Thyroid gland (tissue), 4 donors: ENCODE measurements at places on chromosomes 7 and 10.

GRCh38 chr7:16636555-16637101 is 8.9 kb downstream of the ANKMY2 start:
- peak overlapping the region; percentile 57 for H3K27ac ChIP-seq
- DNase-seq: no peak
- H3K36me3 ChIP-seq: no peaks in the 10 kb centered on the region
- no peak overlapping the region for H3K4me3 ChIP-seq

DNA sequence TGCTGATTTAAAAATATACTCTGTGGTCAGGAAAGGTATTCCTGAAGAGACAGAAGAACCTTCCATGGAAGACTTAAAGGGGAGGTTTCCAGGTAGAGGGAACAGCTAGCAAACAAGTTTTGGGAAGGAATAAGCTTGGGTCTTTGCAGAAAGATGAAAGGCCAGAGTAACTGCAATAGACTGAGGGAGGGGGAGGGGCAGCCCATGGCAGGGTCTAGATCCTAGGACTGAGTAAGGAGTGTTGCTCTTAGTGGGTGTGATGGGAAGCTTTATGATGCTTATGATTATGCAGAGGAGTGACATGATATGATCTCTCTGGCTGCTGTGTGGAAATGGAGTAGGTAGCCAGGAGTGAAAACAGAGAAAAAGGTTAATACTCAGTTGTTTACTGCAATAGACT is 90.0 kb upstream of the FEZF1 start:
- H3K36me3 ChIP-seq: no peaks in the 10 kb centered on the region
- H3K27ac ChIP-seq: no peak overlapping the region
- no peak overlapping the region for H3K4me3 ChIP-seq
- no peak for DNase-seq
- H3K4me1 ChIP-seq: no peaks in the 10 kb centered on the region

DNA sequence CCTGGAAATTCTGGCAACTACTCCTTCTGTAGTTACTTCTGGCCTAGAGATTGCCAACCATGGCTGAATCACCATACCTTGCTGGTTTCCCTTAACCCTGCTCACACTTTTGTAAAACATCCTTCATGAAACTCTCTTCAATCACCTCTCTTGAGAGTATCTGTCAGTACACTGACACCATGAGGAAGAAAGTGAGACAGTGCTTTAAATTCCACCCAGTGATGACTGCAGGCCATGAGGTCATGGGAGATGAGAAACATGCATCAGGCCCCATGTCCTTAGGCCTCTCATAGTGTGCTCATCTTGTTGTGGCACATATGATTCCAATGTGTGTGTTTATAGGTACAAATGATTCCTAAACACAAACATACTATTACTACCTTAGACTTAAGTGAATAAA is 24.6 kb upstream of the NAMPT start:
- no peaks in the 10 kb centered on the region for H3K27me3 ChIP-seq
- no peak for DNase-seq
- H3K36me3 ChIP-seq: no peaks in the 10 kb centered on the region

DNA sequence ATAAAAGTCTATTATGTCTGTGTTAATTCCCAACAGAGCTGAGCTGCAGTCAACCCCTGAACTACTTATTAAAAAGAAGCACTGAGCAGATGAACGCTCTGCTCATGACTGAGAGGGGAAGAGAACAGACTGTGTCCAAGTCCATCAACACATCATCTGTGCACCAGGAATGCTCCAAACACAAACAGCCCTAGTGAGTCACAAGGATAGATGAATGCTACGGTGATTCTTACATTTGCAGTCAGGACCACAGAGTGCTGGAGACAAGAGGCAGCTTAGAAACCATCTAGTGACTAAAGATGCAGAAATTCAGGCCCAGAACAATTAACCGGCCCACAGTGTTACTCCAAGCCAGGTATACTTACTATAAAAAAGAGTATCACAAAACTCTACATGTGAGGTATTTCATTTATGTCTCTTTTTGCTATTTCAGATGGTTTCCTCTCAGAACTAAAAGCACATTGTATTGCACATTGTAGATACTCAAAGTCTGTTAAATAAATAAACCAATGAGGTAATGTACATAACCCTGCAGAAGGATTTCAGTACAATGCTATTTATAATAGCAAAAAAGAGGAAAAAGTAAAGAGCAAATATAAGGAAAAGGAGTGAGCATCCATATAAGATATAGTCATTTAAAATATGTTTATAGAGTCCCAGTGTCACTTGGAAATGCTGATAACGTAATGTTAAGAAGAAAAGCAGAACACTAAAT is 159.2 kb downstream of the KCNMA1 start:
- no peak for DNase-seq
- H3K4me3 ChIP-seq: no peak overlapping the region
- no peaks in the 10 kb centered on the region for H3K27me3 ChIP-seq
- no peaks in the 10 kb centered on the region for H3K4me1 ChIP-seq
- no peak overlapping the region for H3K27ac ChIP-seq
- no peaks in the 10 kb centered on the region for H3K36me3 ChIP-seq

DNA sequence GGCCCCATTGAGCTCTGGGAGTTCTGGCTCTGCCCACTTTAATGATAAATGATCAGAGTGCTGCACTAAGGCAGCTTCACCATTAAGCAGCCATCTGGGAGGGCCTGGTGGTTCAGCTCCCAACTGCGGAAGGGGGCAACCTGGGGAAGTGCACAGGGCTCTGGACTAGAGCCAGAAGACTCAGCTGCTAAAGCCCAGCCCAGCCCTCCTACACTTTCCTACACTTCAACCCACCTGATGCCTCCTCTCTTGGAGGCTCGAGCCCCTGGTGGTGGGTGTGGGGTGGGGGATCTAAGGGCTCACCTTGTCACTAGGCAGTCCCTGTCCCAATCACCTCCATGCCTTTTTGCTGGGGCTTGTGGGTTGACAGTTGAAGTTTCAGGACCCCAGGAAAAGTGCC is 60.6 kb upstream of the ANTXRL start:
- H3K4me1 ChIP-seq: peaks cover 4% of the 10 kb centered on the region
- H3K27ac ChIP-seq: no peak overlapping the region
- no peaks in the 10 kb centered on the region for H3K36me3 ChIP-seq
- H3K27me3 ChIP-seq: no peaks in the 10 kb centered on the region
- H3K4me3 ChIP-seq: no peak overlapping the region
- no peak for DNase-seq

GRCh38 chr7:40499718-40500117 is 364.9 kb downstream of the SUGCT start:
- no peaks in the 10 kb centered on the region for H3K4me1 ChIP-seq
- no peaks in the 10 kb centered on the region for H3K27me3 ChIP-seq
- no peak for DNase-seq
- H3K27ac ChIP-seq: no peak overlapping the region
- no peaks in the 10 kb centered on the region for H3K36me3 ChIP-seq

DNA sequence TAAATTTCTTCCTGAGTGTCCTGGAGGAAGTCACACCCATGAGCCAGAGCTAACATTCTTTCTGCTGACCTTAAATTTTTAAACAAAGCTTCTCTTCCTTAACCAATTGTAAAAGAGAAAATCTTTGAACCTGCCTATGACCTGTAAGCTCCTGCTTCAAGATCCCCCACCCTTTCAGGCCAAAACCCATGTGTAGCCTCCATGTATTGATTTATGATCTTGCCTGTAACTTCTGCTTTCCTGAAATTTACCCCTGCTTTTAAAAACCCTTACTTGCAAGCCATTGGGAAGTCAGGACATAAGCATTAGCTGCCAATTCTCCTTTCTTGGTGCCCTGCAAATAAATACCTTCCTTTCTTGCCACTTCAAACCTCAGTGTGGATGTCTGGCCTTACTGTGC is 68.5 kb upstream of the HECTD2 start:
- no peaks in the 10 kb centered on the region for H3K36me3 ChIP-seq
- H3K27me3 ChIP-seq: no peaks in the 10 kb centered on the region
- H3K4me3 ChIP-seq: no peak overlapping the region
- no peaks in the 10 kb centered on the region for H3K4me1 ChIP-seq
- no peak for DNase-seq

DNA sequence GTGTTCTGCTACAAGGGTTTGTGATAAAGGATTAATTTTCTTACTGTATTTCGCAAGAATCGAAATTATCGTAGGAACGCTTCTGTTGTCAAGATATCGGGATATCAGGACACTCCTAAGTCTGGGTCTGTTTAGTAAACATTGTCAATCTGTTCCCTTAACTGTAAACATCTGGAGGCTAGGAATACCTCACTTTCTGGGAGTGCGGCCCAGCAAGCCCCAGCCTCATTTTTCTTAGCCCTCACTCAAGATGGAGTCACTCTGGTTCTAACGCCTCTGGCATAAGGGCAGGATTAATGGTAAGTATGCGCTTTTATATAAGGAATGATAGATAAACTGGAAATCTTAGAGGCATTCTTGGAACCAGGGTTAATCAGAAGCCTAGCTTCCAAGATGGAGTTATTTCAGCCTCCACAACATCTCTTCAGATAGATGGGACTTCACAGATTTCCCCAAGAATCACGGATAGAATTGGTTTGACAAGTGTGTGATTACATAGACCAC is 30.1 kb upstream of the CCL24 start:
- H3K36me3 ChIP-seq: no peaks in the 10 kb centered on the region
- H3K27me3 ChIP-seq: no peaks in the 10 kb centered on the region
- H3K4me1 ChIP-seq: no peaks in the 10 kb centered on the region
- no peak overlapping the region for H3K4me3 ChIP-seq

- H3K4me1 ChIP-seq: no peaks in the 10 kb centered on the region
- no peak overlapping the region for H3K4me3 ChIP-seq
- H3K36me3 ChIP-seq: no peaks in the 10 kb centered on the region
Measured at GRCh38 chr10:103254538-103255325, 9.0 kb downstream of the RPEL1 start.

DNA sequence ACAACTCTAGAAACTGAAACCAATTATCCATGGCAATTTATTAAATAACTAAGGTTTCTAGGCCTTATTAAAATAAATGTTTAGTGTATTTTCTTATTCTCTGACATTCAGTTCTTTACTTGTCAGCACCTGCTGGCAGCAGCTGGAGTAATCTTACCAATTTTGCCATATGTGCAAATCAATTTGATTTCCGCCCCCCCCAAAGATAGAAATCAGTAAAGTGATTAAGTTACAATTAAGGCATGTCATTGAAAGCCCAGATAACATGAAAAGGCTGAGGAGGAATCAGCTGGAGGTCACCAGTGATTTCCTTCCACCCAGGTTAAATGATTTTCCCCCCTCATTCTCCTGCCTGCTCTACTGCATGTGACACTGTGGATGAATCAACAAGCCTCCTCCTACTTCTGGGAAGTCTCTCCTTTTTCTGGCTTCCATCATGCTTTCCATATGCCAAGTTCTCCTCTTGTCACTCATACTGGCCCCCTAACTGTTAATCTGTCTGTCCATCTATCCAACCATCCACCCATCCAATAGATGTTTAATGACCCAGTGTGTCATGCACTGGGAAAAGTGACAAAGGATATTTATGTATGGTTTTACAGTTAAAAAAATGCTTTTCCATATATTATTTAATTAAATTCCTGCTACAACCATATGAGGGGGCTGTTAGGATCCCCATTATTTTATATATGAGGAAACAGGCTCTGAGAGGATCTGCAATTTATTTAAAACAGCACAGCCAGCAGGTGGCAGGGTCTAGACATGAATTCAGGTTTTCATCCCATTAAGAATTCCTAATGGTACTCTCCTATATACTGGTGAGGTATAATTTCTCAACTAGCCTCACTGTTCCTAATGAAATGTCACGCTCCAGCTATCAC is 116.5 kb downstream of the ATXN7L1 start:
- H3K27me3 ChIP-seq: no peaks in the 10 kb centered on the region
- H3K4me1 ChIP-seq: peaks cover 3% of the 10 kb centered on the region
- no peaks in the 10 kb centered on the region for H3K36me3 ChIP-seq
- H3K27ac ChIP-seq: no peak overlapping the region

DNA sequence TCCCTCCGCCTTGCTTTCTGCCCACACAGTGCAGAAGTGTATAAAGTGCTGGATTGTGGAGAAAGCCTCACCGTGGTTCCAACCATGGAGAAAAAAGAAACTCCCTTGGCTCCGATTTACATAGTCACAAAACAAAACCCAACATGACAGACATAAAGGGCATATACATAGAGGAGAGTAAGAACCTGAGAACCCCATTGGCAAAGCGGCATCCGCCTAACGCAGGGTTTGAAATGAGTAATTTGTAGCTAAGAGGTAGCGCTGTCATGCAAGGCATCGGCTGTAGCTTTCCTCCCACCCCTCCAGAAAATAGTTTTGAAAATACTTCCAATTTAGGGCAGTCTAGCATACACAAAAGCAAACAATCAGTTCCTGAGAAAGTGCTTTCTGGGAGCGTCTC is 126.0 kb upstream of the NRBF2 start:
- no peaks in the 10 kb centered on the region for H3K4me1 ChIP-seq
- no peak overlapping the region for H3K4me3 ChIP-seq
- no peaks in the 10 kb centered on the region for H3K36me3 ChIP-seq
- DNase-seq: no peak
- H3K27ac ChIP-seq: no peak overlapping the region

GRCh38 chr7:157496416-157497275 is 159.8 kb downstream of the DNAJB6 start:
- no peak overlapping the region for H3K27ac ChIP-seq
- no peaks in the 10 kb centered on the region for H3K36me3 ChIP-seq
- no peaks in the 10 kb centered on the region for H3K4me1 ChIP-seq
- no peak for DNase-seq
- H3K4me3 ChIP-seq: no peak overlapping the region

GRCh38 chr10:60257767-60258428 is 131.8 kb downstream of the ANK3 start:
- H3K4me1 ChIP-seq: no peaks in the 10 kb centered on the region
- H3K27me3 ChIP-seq: no peaks in the 10 kb centered on the region
- no peaks in the 10 kb centered on the region for H3K36me3 ChIP-seq
- no peak for DNase-seq

DNA sequence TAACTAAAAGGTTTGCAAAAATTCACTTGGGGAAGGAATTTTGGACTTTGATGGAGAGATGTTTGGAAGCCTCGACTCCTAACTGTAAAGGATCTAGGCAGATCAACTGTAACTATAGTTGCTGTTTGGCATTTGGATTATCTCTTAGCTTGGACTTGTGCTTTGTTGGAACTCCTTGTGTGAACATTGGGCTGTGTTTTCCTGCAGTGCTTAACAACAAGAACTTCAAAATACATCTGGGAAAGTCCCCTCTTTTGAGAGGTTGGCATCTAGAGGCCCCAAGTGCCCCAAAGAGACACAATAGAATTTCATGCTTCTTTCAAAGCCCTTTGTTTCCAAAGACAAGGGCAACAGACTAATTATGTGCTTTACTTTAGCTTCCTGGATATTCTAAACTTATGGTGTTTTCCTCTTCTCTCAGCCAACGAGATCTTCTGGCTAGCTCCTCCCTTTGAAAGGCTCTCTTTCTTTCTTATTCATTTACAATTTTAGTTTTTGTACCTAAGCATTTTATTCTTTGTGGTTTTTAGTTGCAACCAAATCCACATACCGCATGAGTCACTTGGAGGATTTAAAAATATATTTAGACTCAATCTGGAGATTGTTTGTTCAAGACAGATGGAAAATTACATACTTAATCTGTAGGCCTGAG is 11.6 kb downstream of the ABCA13 start:
- H3K27ac ChIP-seq: no peak overlapping the region
- no peaks in the 10 kb centered on the region for H3K36me3 ChIP-seq
- peaks cover 15% of the 10 kb centered on the region for H3K4me1 ChIP-seq
- no peaks in the 10 kb centered on the region for H3K27me3 ChIP-seq
- no peak overlapping the region for H3K4me3 ChIP-seq

GRCh38 chr10:6313111-6313895 is 110.6 kb downstream of the PFKFB3 start:
- no peaks in the 10 kb centered on the region for H3K36me3 ChIP-seq
- no peak overlapping the region for H3K4me3 ChIP-seq
- no peaks in the 10 kb centered on the region for H3K4me1 ChIP-seq
- no peak overlapping the region for H3K27ac ChIP-seq

- no peaks in the 10 kb centered on the region for H3K27me3 ChIP-seq
- DNase-seq: no peak
- peaks cover 6% of the 10 kb centered on the region for H3K4me1 ChIP-seq
- no peak overlapping the region for H3K27ac ChIP-seq
- no peak overlapping the region for H3K4me3 ChIP-seq
Measured at GRCh38 chr7:45053401-45053800, 35.4 kb downstream of the NACAD start.
